ENCODE measurements at places on chromosomes 2 and 18.

DNA sequence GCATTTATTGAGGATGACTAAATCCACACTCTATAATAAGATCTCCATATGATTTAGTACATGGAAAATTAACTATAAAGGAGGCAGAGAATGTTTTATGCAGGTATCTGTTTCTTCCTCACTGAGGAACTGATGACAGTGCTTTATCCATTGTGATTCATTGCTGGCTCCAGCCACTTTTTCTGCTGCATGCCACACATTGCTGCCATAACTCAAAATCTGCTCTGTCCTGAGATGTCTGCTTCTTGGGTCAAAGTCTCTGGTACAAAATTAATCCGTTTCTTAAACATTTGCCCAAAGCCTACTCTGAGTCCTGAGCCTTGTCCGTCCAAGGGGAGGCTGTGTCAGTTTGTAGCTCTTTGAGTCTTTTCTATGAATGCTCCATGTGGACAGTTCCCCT, 15.5 kb upstream of the ARHGAP28 start:
- no peak for DNase-seq

DNA sequence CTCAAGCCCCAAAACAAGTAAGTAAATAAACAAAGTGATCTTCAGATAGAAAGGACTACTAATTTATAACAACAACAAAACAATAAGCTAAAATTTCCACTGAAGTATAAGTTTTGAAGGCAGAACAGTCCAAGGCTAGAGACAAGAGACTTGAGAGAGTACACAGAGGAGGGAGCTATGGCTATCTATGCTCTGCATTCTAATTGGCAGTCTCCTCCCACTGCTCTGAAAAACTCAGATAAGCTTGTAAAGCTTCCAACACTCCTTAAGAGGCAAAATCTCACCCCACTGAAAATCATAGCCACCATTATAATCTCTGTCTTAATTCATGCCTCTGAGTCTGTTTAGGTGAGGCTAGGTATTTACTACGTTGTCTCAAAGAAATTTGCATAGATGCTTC, 714.6 kb upstream of the LRATD1 start:
- DNase-seq = no peak

GRCh38 chr2:7838669-7839068, 843.2 kb upstream of the ID2 start:
- DNase-seq = no peak

DNA sequence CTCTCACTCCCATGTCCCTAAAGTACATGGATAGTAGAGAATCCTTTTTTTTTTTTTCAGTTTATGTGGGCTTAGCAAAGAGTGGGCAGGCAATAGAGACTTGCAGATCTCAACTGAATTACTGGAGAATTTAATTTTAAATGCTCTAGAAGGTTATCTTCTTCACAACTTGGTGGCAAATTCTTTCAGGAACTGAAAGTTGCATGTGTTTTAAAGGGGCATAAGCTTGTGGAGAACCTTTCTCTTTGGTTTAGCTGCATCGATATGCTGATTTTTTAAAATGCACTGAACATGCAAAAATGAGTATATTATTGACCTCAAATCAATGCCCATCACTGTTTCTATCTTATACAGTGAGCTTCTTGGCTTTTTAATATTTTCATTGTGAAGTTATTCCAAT, 24.9 kb upstream of the GALNT3 start:
- no peak for DNase-seq

GRCh38 chr18:75802681-75803080, 375.2 kb upstream of the SMIM21 start:
- DNase-seq = no peak

GRCh38 chr2:156385242-156385641, 50.9 kb upstream of the GPD2 start:
- DNase-seq = no peak

DNA sequence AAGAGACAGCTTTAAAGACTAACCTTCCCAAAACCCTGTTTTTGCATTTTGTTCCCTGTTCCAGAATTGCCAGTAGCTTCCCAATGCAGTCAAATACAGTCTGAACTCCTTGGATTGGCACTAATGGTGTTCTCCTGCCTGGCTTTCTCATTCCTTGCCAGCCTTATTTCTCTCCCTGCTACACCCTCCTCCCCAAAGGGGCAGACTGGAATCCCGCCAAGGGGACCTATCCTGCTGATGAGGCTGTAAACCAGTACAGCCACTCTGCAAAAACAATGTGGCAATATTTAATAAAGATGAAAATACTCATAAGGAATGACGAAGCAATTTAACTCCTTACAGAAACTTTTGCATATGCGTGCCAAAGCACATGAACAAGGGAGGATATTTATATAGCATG, 4.5 kb upstream of the SLC4A5 start:
- DNase-seq = no peak

- DNase-seq = no peak
Observed at GRCh38 chr2:34848691-34849090, 1249.6 kb upstream of the FAM98A start.

- no peak for DNase-seq
Observed at GRCh38 chr18:63147973-63148372, 171.6 kb downstream of the BCL2 start.

- DNase-seq = no peak
Observed at GRCh38 chr2:230915319-230915718, 9.7 kb downstream of the GPR55 start.

DNA sequence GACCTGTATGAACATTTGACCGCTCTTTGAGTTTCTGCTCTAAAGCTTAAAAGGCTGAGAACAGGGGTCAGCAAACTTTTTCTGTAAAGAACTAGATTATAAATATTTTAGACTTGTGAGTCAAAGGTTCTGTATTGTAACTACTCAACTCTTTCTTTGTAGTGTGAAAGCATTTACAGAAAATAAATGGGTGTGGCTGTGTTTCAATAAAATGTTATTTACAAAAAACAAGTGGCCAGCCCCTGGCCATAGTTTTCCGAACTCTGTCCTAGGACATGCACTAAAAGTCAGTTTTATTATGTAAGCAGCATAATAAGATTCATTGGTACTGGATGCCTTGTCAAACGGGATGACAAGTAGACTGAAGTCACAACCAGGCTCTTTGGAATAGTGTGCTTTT, 434.9 kb downstream of the ZEB2 start:
- DNase-seq = no peak

GRCh38 chr2:240574386-240575100, 6.3 kb downstream of the RNPEPL1 start:
- no peak for DNase-seq

GRCh38 chr2:233938676-233939370, 21.6 kb downstream of the TRPM8 start:
- no peak for DNase-seq

GRCh38 chr2:113905886-113906285, 16.0 kb downstream of the ACTR3 start:
- no peak for DNase-seq

- no peak for DNase-seq
Observed at GRCh38 chr18:72468021-72468710, 76.0 kb downstream of the CBLN2 start.

- no peak for DNase-seq
Observed at GRCh38 chr2:197131558-197131855, 179.1 kb downstream of the ANKRD44 start.

GRCh38 chr2:127465258-127465657, 47.0 kb downstream of the PROC start:
- no peak for DNase-seq

DNA sequence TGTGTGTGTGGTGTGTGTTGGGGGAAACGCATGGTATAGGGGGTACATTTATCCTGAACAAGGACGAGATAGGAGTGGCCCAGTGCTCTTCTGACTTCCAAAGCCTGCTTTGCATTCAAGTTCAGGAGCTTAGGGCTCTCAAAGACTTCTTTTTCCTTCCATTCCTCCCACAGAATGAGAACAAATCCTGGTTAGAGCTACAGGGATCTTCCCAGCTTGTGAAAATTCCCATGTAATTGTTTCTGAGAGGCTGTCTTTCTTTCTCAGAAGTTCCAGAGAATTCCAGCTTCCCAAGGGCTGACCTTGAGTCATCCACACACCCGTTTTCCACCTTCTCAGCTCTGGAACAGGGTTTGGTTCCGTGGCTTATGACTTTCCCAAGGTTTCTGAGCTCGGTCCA, 38.9 kb downstream of the FASTKD2 start:
- DNase-seq = no peak

- no peak for DNase-seq
Observed at GRCh38 chr2:172976816-172977215, 98.8 kb upstream of the MAP3K20 start.

- no peak for DNase-seq
Observed at GRCh38 chr2:144472911-144473310, 47.0 kb downstream of the ZEB2 start.

DNA sequence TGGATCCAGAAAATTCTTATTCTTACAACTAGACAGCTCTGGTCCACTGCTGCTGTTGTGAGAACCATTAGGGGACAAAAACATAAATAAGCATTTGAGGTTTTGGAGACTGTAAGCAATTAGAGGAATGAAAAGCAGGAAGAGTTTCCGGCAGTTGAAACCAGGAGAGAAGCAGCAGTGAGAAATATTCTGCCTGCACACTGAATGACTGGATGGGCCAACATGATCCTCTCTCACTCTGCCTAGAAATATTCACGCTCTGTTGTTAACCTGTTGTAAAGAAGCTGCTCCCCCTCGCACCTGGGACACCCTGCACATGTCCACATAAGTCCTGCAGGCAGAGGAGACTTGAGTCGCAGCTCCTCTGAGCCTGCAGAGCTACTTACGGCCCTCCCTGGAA, 60.4 kb upstream of the RNF152 start:
- no peak for DNase-seq

- no peak for DNase-seq
Observed at GRCh38 chr18:79983793-79984192, 4.6 kb downstream of the TXNL4A start.

DNA sequence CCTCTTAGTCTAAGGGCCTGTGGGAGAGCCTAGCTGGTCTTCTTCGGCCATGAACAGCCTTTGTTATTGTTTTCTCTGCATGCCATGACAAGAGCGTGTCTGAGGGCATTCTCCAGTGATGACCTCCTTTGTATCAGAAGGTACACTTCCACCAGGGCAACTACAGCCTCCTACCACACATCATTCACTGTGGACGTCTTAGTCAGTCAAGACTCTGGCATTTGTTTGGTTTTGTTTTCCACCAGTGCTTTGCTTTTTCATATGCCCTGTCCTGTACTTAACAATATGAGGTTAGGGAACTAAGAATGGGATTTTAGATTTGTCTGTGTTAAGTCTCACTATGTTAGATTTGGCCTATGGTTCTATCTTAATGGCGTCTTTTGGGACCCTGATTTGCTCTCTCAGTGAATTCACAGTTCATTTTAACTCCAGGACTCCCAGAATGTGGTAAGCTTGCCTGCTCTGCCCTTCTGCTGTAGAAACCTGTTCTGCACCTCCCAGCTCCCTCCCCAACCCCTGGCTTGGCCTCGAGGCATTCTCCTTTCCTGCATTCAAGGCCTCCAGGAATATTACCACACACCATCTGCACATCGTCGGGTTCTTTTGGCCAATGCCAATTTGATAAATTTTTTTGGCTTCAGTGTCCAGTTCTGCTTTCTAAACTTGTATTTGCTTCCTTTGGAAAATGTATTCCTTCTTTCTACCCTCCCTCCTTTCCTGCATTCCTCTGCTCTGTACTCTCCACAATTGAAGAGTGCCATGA, 42.8 kb upstream of the IL1R1 start:
- no peak for DNase-seq

- no peak for DNase-seq
Observed at GRCh38 chr2:85672456-85672855, 4.5 kb upstream of the SFTPB start.

GRCh38 chr2:20439503-20439902, 7.4 kb upstream of the RHOB start:
- no peak for DNase-seq

DNA sequence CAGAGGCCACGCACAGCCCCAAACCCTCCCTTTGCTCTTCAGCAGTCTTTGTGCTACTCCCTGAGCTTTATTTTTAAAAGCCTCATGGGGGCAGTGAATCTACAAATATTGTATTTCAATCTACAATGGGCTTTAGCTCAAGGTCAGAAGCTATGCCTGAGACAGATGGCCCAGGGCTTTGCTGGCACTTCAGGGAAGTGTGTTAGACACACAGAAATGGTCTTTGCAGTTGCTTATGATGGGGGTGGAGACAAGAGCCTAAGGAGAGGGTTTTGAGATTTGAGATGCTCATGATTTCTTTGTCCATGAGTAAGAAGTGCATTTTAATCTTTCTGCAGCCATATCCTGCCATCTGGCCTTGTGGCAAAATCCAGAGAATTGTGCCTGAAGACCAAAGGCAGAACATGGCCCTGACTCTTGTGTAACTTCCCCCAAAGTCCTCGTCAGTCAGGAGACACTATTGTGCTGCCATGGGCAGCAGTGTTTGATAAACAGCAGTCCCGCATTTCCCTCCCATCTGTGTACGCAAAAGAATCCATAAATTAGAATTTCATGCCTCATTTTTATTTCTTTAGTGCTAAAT, 92.6 kb downstream of the VAPA start:
- DNase-seq = no peak

GRCh38 chr2:172582656-172583055, 26.8 kb downstream of the PDK1 start:
- no peak for DNase-seq

DNA sequence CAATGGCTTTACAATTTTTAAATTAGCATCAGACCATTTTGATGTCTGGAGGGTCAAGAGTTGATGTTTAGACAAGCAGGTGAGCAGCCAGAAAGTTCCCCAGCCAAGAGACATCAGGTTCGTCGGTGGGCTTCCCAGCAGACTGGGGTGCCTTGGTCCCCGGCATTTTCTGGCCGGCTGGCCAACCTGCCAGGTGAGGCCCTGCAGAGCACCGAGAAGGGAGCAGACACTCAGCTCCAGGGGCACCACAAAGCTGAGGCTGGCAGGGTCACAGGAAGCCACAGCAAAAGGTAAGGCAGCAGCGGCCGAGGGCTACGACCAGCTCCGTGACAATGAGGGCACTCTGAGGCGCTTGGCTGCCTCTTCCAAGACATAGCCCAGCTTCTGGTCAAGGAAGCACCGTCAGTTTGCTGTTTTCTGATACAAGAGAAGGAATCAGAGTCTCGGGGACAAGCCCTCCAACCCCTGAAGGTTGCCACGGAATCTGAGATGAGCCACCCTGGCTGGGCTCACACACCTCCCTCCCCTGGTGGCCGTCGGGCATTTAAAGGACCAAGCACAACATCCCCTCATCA, 229.0 kb downstream of the MGAT5 start:
- DNase-seq = no peak

- DNase-seq = no peak
Observed at GRCh38 chr2:650343-651310, 26.6 kb downstream of the TMEM18 start.

DNA sequence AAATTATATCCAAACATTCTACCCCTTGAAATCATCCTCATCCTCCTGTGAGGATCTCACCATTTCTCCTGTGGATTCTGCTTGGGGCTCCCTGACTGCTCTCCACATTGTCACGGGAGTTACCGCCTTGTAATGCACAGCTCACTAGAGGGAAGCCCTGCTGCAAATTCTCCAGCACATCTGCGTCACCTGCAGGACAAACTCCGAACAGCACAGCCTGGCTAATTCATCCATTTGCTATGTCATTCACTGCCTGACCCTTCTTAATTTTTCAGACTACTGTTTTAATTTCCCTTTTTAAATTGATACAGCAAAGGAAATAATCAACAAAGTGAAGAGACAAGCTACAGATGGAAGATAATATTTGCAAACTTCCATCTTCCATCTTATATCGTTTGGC, 627.4 kb downstream of the FBXO15 start:
- DNase-seq = no peak

- DNase-seq = peak; percentile 88
Observed at GRCh38 chr2:174395284-174395968, at the start of gene SCRN3. Gene SCRN3, plus strand, starts transcription at chr2:174395730. Its CDS starts 2,554 bp downstream, at chr2:174398284.

GRCh38 chr18:23012249-23012648, 79.1 kb downstream of the RBBP8 start:
- no peak for DNase-seq
